ENCODE measurements at places on chromosomes 2 and 18.

DNA sequence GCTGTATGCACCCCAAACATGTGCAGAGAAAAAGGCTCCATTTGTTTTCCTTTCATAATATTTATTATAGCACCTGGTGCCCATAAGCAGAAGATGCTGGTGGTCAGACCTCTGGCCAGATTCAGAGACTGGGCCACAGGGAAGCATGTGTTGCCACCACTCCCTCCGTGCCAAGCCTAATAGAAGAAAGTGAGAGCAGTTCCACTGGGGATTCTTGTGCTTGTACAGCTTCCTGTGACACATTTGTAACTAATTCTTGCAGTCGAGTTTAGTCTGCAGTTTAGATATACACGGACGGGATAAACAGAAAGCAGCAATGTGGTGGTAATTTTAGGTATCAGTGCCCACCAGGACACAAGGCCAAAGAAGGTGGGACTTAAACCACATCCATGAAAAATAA, 135.4 kb upstream of the PIEZO2 start:
- DNase-seq: no peak

DNA sequence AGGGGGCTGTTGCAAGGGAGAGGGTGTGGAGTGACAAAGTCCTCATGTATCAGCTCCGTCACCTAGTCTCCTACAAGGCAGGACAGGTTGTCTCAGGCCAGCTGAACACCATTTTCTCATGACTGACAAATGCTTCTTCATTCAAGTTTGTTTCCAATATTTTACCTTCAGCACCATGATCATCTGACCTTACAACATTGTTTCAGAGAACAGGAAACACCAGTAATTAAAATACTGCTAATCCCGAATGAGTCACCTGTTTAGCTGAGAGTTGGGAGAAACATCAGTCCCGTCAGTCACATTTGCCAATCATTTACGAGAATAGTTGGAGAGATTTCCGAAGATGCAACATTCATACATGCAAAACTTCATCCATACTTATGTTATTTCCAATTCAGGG, 25.7 kb upstream of the SP5 start:
- no peak for DNase-seq

- no peak for DNase-seq
Observed at GRCh38 chr2:165475277-165476004, 5.9 kb downstream of the CSRNP3 start.

GRCh38 chr2:166411473-166412230, 35.9 kb upstream of the SCN9A start:
- DNase-seq: no peak

- DNase-seq: no peak
Observed at GRCh38 chr2:42890791-42891355, 98.5 kb upstream of the HAAO start.

DNA sequence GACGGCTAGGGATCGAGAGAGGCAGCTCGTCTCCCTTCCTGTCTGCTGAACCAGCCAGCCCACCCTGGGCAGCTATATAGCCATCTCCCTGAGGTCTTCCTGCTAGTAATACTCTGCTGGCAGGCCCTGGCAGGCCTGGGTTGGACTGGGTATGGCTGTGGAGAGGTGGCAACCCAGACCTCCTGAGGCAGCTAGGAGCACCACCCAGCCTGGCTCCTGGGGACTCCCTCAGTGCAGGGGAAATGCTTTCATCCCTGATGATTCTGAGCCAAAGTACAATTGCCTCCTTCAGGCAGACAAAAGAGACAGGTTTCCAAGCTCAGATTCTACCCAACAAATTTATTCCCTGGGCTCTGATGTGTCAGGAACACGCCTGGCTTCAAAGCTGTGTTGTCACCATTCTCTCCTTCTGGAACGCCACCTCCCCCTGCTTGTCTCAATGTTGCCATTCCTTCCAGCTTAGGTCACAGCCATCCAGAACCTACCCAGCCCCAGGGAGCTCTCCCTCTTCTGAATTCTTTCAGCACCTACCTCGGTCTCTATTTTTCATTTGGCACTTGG, 4.7 kb upstream of the DNAJB2 start:
- DNase-seq: no peak

- DNase-seq: no peak
Observed at GRCh38 chr18:22607284-22607635, 189.5 kb upstream of the CTAGE1 start.

DNA sequence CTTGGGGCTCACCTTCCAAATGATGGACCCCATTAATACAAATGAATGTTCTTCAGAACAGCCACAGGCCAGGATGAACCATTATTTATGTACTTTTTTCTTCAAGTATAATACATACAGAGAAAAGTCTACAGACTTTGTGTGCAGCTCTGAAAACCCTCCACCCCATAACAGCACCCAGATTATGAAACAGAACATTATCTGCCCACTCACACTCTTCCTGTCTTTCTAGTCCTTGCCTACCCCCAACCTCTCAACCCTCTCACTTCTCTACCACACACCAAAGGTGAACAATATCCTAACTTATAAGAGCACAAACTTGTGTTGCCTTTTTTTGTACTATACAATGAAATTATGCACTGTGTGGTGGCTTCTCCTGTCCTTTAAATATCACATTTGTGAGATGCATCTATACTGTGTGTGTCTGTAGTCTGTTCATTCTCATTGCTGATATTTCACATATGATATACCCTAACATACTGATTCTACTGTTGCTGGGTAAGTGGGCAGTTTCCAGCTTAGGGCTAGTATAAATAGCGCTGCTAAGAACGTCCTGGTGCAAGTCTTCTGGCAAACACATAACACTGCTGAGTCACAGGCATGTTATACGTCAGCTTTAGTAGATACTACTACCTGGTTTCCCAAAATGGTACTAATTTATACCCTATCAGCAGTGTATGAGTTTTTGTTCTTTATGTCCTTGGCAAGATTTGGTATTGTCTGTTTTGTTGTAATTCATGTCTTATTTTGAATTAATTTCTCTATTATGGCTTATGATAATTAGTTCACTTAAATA, 1.0 kb upstream of the NPHP1 start:
- no peak for DNase-seq

GRCh38 chr2:128661311-128661710, 342.6 kb upstream of the HS6ST1 start:
- no peak for DNase-seq

DNA sequence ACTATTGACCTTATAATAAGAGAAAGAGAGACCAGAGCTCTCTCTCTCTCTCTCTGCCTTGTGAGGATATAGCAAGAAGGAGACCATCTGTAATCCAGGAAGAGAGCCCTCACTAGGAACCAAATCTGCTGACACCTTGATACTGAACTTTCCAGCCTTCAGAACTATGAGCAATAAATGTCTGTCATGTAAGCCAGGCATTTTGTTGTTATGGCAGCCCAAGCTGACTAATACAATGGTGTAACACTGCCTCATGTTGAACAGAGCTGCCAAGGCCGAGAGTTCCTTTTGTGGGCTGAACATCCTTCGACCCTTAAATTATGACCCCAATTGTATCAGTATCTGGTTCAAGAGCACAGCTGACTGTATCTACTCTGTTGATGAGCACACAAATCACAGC, 108.0 kb downstream of the LRRC30 start:
- DNase-seq: no peak

DNA sequence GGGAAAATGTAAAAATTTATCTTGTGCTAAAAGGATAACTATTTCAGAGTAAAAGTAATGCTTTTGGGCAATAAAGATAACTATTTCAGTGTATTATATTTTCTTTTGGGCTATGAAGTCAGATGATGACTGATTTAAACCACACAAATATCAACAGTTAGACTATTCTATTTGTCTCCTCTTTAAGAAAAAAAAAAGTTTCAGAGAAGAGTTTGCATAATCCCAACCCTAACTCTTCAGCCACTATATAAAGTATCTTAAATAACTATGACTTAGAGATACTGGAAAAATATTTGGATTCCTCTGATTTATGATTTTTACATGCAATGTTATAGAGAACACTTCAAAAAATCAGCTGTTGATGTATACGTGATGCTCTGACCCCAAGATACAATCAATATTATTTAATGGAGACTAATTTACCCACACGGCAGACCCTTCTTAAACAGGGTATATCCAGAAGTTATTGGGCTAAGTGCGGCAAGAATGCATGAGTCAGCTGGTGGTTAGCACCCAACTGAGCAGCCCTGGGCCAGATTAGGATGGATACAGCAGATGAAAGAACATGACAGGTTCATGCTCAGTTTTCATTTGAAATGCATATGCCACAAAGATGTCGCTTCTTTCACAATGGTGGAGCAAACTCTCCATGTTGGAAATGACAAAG, 279.0 kb downstream of the AFF3 start:
- DNase-seq: no peak

DNA sequence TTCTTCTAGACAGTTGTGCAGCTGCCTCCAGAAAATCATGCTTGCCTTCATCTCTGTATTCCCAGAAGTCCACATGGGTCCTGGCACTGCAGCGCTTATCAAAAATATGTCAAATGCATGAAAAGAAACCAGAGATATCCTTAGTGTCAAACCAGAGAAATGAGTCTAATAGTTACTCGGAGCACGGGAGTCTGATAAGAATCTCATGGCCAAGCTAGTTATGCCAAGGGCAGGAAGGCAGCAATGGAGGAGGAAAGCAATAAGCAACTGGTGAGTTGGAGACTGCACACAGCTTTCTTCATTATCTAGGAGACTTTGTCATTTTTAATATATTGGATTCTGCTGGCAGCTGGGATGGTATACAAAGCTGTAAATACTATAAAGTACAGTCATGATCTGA, 38.6 kb downstream of the TRIB2 start:
- DNase-seq: no peak

GRCh38 chr18:78782951-78783563, 196.6 kb upstream of the SALL3 start:
- no peak for DNase-seq

DNA sequence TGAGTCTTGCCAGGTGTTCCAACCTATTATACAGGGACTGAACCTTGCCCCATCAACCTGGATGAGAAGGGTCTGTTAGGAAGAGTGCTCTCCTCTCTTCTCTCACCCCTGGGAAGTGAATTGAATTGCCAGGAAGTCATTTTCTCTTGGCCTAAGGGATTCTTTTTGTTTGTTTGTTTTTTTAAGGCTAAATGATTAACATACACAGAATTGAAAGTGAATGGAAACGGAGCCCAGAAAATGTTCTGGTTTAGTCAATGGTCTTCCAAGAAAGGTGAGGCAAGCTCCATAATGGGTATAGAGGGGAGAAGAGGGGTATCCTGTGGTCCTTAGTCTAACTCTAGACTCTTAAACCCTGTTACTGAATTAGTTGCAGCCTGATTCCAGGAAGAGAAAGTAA, 189.1 kb downstream of the FSHR start:
- DNase-seq: no peak

DNA sequence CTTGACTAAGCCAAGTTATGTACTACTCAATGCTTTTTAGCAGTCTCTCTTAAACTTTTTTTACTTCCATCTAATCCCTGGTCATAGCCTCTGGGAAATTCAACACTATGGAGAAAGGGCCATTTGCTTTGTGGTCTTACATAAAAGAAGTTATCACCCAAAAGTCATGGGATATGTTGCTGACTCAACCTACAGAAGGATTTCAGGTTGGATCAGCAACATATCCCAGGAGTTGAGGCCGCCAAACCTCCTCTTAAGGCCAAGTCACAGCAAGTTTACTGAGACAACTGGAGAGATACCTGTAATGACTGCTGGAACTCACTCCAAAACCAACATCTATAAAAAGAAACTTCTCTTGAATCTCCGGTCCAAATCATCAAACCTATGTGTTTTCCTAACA, 141.1 kb downstream of the IRS1 start:
- no peak for DNase-seq

GRCh38 chr2:182064019-182064778, 78.5 kb downstream of the PPP1R1C start:
- no peak for DNase-seq

GRCh38 chr18:30889519-30890301, 152.8 kb downstream of the DSC3 start:
- no peak for DNase-seq

GRCh38 chr2:239368321-239368720, 32.5 kb downstream of the HDAC4 start:
- DNase-seq: no peak

GRCh38 chr2:120385355-120386127, 39.6 kb downstream of the INHBB start:
- DNase-seq: no peak

Measured in GM20000 (cell line).